ENCODE measurements at places on chromosomes 13 and 19.

DNA sequence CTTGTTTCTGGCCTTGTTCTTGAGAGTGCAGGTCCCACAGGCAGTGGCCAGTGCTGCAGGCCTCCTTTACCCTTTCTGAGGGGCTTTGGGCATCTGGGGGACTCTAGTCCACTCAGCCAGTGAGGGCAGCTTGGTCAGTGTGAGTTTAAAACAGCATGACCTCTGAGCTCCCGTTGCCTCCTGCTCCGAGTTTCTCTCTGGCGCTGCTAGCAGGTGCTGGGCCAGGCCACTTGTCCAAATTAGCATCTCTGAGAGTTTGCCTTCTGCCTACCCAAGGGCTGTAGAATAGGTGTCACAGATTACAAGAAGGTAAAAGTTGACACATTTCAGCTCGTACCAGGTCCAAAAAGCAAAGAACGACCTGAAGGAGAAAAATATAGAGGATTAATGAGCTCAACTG lies 105.9 kb downstream of the SIPA1L3 start:
- DNase-seq: no peak

- no peak for DNase-seq
These were observed 363.6 kb upstream of the NBEA start for GRCh38 chr13:34578471-34578870.

GRCh38 chr19:48726556-48726955 lies 7.0 kb upstream of the MAMSTR start:
- no peak for DNase-seq

DNA sequence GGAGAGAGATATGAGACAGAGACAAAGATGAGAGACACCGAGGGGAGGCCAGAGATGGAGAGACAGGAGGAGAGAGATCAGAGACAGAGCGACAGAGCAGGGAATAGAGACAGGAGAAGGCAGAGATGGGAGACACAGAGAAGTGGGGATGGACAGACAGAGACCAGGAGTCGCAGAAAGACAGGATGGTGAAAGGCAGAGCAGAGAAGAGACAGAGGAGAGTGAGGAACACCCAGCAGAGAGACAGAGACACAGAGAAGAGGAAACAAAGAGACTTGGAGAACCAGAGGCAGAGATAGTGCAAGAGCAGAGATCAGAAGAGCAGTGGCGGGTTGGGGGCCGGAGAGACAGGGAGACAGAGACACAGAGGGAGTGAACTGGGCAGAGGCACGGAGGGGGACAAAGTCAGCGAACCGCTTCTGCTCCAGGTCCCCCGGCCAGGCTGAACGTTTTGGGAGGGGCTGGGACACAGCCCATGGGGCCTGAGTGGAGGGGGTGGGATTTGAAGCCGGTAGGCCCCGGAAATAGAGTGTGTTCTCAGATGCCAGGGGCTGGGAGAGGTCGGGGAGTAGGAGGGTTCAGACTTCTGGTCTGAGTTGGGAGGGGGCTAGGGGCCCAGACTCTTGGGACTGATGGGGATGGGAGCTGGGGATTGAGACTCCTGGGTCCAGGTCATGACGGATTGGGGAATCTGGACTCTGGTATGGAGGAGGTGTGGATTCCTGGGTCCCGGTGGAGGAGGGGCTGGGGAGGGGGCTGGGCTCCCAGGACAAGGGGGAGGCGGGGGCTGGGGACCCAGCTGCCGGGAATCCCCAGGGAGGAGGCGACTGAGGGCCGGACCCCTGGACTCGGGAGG lies 654 bp downstream of the ZNF579 start:
- DNase-seq: no peak

DNA sequence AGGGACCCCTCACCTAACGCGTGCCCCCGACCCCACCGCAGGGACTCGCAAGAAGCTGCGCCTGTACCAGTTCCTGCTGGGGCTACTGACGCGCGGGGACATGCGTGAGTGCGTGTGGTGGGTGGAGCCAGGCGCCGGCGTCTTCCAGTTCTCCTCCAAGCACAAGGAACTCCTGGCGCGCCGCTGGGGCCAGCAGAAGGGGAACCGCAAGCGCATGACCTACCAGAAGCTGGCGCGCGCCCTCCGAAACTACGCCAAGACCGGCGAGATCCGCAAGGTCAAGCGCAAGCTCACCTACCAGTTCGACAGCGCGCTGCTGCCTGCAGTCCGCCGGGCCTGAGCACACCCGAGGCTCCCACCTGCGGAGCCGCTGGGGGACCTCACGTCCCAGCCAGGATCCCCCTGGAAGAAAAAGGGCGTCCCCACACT lies 4.7 kb upstream of the MYBPC2 start:
- peak; percentile 18 for DNase-seq

DNA sequence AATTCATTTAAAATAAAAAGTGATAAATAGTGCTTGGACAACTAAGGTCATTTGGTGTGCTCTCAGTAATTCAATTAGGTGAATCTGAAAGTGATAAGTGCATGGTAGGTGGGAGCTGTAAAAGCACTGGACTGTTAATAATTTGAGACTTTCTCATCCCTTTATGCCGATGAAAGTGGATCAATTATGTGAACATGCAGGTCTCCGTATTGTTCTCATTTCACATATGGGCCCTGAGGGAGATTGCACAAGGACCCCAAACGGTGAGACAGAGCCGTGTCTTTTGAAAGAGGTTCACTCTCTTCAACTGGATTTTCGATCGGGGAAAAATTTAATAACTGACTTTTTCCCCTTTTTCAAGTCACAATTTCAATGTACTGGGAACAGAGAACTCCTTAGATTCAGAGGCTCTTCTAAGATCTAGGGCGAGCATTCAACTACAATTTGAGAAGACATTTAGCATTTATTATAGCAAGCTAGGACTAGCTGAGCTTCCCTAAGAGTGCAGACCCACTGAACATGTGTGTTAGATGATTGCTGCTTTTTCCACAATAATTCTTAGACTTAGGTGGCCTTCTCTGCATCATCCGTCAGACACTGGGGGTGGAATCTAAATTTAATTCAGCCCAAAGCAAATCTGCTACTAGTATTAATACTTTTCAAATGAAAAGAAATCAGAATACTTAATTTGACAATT lies 347.6 kb downstream of the OXGR1 start:
- no peak for DNase-seq

- DNase-seq: no peak
These were observed 238.3 kb upstream of the KLF12 start for GRCh38 chr13:74372511-74372910.

DNA sequence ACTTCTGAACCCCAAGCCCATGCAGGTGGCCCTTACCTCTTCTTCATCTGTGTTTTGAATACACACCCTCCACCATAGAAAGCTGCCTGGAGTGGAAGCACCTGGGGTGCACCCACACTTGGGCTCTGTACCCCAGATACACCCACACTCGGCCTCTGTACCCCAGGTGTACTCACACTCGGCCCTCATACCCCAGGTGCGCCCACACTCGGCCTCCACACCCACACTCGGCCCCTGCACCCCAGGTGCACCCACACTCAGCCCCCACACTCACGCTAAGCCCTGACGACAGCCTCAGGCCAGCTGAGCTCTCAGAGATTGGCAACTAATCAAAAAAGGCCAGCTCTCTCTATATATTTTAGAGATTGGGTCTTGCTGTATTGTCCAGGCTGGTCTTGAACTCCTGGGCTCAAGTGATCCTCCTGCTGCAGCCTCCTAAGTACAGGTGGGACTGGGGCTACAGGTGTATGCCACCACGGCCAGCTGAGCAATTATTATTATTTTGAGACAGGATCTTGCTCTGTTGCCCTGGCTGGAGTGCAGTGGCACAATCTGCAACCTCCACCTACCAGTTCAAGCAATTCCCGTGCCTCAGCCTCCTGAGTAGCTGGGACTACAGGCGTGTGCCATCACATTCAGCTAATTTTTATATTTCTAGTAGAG lies 68.9 kb downstream of the PEX11G start:
- no peak for DNase-seq

DNA sequence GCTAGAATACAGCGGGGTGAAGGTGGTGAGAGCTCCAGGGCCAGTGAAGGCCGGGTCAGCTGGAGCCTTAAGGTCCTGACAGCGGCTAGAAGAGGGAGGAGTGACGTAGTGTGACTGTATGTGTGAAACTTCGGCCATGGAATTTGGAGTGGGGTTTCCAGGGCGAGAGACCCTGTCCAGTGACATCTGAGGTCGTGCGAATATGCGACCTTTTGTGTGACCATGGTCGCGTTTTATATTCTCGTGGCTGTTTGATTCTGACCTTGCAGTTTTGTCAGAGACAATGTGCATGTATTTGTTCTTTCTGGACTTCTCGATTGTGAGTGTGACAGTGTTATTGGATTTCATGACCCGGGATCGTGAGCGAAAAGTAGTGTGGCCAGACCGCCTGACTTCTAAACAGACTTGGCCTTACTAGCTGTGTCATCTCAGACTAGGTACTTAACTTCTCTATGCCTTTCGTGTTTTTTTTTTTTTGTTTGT lies 405 bp upstream of the ZNF569 start:
- no peak for DNase-seq

DNA sequence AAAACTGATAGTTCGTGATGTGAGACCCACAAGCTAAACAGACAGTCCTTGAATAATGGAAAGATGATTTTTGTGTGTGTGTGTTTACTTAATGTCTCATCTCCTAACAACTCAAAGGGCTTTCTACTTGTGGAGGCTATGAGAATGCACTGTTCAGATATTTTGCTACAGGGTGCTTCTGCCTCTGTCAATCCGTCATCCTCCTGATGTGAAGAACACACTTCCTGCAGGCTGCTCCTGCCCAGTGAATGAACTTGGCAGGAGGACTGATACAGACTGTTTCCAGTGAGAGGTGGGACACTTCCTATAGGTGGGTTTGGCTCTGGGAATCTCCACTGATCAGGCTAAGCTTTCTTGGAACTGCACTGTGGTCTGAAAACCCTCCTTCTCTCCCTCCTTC lies 168.4 kb upstream of the STARD13 start:
- no peak for DNase-seq

All from T-helper 1 cell (primary cell).